ENCODE measurements at places on chromosomes 4 and X.

- no peak for DNase-seq
These were observed 48.9 kb downstream of the SLC34A2 start for GRCh38 chr4:25704516-25704915.

GRCh38 chr4:12689457-12689856 lies 794.7 kb downstream of the RAB28 start:
- DNase-seq: no peak

GRCh38 chr4:125461676-125462363 lies 147.1 kb downstream of the FAT4 start:
- no peak for DNase-seq

GRCh38 chr4:7430368-7430964 lies 4.3 kb downstream of the PSAPL1 start:
- no peak for DNase-seq

- DNase-seq: no peak
These were observed 7.0 kb upstream of the CDKN2AIP start for GRCh38 chr4:183437452-183437851.

GRCh38 chr4:113141901-113142346 lies 92.5 kb downstream of the ANK2 start:
- no peak for DNase-seq

DNA sequence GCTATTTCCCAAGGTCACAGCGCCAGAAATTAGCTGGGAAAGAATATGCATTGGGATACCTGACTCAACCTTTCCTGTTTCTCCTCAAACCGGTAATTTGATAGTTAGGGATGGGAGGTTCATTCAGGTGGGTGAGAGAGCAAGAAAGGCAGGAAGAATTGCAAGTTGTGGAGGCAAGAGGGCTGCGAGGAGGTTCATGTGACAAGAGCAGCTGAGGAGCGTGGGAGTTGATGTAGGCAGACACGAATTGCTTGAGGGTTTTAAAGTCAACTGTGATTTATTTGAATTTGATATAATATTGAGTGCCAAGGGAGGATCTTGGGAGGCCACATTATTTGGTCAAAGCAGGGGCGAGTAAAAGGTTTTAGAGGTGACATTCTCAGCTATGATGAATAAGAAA lies 329.0 kb downstream of the STIM2 start:
- no peak for DNase-seq

DNA sequence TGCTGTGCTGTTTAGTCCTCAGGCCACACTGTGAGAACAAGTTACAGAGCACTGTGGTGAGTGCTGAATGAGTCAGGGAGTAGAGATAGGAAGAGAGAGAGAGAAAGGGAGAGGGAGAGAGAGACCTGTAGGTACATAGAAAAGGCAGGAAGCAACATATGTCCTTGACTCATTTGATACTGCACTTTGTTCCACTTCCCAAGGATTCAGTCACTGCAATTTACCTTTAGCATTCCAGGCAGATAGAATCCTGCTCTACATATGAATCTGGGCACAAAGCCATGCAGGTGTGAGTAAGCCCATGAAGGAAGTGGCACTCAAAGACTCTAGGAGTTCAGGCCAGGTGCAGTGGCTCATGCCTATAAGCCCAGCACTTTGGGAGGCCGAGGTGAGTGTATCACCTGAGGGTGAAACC lies 1.0 kb upstream of the DAPP1 start:
- no peak for DNase-seq

All from thoracic aorta (tissue), 2 donors.